GOT3 (cell line): ENCODE measurements at places on chromosomes 12 and 14.

DNA sequence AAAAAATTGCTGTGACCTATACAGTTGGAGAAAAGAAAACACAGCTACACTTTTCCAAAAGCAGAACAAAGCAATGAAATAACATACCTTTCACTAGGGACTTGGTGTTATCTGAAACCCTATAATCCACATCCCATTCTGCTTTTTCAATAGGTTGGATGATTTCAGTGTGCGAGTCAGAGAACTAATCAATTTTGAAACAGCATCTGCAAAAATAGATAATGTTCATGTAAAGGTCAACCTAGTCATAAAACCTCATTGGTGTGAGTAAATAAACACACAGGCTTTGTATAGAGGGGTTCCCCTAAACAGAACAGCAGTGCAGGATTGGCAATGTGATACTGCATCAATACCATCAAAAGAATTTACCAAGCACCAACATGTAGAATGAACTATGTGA, 173.0 kb upstream of the G2E3 start:
- no peak for DNase-seq

DNA sequence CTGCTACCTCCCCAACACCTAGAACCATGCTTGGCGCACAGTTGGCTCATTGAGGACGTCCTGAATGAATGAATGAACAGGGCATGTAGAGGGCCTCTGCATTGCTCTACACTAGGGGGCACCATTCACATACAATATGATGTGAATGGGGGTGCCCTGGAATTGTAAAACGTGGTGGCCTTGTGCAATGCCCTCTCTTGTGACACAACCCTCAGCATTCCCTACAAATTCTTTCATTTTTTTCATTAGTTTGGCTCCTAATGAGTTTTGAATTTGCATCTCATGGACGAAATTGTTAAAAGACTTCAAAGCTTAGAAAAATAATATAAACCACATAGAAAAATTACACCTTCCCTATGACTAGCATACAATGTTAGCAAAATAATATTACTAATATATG, 2.3 kb upstream of the DIO2 start:
- DNase-seq, result no peak

DNA sequence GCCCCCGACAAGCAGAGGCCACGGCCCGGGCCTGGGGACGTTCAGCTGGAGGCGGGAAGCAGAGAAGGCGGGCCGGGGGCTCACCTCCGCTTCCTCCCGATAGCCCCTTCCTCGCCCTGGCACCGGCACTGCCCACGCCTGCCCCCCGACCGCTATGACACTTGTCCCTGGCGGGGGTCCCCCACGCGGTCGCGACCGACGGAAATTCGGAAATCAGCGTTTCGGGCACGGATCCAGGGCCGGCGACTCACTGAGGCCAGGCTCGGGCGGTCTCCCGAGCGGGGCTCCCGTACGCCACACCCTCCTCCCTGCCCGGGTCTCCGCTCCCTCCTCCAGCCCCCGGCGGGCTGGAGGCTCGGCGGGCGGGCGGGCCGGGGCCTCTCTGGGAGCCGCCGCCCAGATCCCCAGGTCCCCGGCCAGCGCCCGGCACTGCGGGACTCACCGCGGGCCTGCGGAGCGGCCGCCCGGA, 581 bp downstream of the PITPNM2 start:
- no peak for DNase-seq

- no peak for DNase-seq
These were observed 21.1 kb upstream of the SCARB1 start for GRCh38 chr12:124884587-124885438.

- no peak for DNase-seq
These were observed 36.3 kb downstream of the PPP2R5C start for GRCh38 chr14:101797856-101798255.

DNA sequence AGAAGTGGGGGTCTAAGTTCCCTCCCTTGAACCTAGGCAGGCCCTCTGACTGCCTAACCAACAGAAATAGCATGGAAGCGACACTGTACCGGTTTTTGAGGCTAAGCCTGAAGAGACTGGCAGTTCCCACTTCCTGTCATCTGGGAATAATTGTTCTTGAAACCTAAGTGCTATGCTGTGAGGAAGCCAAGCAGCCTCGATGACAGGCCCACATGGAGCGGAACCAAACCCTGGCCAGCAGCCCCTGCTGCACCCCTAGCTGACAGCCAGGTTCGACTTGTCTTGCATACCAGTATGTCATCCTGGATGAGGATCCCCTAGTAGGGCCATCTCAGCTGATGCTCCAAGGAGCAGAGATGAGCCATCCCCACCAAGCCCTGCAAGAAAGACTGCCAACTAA, 6.4 kb upstream of the GPR68 start:
- DNase-seq, result no peak

DNA sequence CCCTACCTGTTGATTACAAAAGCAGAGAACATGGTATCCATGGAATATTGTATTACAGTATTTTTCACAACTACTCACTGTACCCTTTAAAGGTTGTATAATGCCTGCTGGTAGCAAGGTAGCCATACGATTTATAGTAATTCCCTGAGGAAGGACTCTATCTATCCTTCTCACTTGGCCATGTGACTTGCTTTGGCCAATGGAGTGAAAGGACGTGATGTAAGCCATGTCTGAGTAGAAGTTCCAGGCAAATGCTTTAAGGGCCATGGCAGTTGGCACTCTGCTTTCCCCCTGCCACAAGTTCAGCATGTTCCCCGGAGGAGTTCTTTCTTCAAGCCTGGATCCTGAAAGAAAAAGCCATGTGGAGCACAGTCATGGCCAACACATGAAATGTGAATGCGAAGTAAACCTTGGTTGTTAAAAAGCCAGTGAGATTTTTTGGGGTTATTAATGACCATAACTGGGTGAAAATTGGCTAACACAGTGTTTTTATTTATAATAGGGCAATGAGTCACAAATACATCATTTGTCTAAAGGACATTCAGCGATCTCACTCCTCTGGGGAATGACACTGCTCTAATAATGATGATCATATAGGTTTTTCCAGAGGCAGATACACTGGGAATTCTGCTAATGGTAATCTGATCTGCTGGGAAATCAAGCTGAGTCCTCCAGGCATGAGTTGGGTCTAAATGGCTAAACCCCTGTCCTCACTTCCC, 67.4 kb upstream of the SLC38A2 start:
- DNase-seq, result no peak

DNA sequence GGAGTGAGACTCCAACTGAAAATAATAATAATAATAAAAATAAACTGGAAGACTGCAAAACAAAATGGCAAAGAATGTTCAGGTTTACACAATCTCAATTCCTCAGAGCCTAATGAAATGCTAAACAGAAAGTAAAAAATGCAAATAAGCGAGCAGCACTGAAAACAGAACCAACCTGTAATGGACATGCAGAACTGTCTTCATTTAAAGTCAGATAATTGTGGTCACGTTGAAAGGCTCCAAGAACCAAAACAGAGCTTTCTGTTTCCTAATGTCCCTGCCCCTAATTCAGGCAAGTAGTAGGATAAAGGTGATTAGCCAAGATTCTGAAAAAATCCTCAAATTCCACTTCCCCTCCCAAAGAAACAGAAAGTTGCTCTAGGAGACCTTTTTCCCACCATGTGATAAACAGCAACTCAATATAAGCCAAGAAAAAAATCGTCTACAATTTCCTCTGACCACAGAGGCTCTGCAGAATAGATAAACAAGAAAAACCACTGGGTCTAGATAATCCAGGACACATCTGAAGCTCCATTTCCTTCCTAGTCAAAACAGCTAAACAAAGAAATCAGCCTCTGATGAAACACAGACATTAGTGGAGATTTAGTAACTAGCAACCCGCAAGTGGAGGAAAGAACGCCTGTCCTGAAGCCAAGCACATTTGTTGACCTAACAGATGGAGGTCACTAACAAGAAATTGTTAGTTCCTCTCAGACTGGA, 3.0 kb downstream of the MIS18BP1 start:
- no peak for DNase-seq

DNA sequence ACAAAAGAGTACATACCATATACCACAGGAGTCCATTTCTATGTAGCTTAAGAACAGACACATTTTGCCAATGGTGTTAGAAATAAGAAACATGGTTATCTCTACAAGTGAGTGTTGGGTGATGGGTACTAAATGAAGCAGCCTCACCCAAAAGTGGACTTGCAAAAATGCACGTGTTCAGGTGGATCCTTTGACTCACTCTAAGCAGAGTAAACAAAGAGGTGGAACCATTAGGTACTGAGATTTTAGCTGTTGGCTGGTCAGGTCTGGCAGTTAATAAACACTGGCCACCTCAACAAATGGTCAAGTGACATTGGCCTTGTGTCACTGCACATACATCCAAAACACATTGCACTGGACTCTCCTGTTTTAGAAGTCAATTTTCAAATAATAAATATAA, 27.6 kb downstream of the EVL start:
- no peak for DNase-seq

- DNase-seq, result no peak
These were observed 417.6 kb downstream of the NAV3 start for GRCh38 chr12:78248321-78248720.

DNA sequence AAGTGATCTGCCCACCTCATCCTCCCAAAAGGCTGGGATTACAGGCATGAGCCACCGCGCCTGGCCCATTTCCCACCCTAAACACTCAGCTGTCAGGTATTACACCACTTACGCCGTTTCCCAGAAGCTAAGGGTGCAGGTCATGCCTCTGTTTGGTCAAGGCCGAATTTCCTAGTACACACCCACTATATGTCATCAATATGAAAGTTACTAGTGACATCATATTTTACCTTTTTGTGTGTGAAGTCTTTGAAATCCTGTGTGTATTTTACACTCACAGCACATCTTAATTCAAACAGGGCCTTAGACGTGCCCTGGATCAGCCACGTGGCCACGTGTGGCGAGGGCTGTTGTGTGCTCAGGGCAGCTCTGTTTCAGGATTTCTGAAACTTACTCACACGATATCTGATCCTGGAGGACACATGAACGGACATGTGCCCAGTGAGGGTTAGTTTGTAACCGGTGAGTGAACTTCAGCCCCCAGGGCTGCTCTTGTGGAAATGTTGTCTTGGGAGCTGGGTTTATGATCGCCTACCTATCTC, 51.8 kb downstream of the GLT1D1 start:
- no peak for DNase-seq

- DNase-seq, result no peak
These were observed 10.9 kb upstream of the MYH7 start for GRCh38 chr14:23446291-23446851.

DNA sequence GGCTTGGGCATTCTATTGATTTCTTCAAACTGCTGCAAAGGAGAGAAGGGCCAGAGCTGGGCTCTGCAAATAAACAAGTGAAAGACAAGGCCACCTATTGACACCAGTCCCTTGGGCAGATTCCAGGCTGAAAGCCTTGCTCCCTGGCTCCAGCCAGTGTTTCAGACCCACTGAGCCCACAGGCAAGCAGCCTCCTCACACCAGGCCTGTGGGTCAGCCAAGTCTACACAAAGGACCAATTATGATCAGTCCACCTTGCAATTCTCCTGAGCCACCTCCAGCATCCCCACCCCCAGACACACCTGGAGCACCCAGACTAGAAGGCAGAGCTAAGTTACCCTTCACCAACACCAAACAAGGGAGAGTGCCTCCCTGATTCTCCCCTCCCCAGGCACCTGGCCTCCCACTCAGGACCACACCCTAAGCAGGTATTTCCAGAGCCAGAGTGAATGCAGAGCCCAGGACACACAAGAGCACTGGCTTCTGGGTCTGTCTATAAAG, 13.8 kb downstream of the ACTN1 start:
- no peak for DNase-seq

- DNase-seq, result no peak
These were observed 39.9 kb downstream of the MMAB start for GRCh38 chr12:109533487-109533740.

DNA sequence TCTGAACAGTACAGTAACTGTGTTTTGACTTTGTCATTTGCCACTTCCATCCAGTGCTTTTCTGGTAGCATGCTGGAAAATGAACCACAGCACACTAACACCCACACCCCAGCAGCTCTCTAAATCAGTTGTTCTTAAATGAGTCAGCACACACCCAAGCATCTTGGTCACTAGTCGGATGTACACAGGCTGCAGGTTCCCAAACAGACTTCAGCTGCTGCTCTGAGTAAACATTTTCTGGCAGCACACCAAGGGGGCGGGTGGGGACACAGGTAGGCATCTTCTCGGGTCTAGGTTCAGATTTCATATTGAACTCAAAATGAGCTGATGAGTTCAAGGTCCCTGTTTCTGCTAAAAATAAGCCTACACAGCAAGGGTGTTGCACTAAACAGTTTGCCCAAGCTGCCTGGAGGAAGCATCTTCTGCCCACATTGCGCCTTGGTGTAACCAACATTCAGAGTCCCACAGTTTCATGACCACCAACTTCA, 39.8 kb downstream of the IFNG start:
- DNase-seq, result no peak

DNA sequence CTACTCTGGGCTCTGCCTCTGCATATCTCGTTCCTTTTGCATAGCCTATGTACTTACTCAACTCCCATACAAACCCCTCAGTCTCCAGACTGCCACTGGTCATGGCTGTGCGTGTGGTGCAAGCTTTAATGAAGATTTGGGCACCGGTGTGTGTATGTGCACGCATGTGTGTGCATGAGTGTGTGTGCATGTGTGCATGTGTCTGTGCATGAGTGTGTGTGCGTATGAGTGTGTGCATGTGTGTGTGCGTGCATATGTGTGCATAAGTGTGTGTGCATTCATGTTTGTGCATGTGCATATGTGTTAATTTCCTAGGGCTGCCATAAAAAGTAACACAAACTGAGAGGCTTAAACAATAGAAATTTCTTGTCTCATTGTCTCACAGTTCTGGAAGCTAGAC, 17.1 kb upstream of the TBPL2 start:
- DNase-seq, result no peak

GRCh38 chr14:88303041-88303440, 20.0 kb downstream of the KCNK10 start:
- DNase-seq, result no peak

DNA sequence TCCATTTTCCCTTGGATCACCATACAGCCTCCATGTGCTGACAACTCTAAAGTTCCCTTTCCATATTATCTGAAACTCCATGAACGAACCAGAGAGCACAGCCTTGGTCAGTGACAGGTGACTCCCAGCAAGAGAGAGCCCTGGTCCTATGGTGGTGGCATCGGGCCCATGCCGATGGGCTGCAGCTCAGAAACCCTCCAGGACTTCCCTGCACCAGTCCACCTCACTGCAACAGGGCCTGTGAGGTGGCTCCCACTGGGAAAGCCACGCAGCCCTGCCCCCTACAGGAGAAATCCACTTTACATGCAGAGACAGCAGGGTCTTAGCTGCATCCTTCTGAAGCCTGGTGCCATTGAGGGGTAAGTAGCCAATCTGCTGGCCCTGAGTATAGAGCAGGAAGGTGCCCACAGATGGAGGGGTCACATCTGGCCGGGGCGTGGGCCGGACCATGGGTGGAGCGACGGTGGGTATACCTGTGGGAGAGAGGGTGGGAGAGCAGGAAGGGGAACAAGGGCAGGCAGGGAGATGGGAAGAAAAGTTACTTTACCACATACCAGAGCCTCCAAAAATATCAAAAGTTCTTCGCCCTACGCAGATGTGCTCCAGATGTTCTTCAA, 24.7 kb downstream of the RTRAF start:
- no peak for DNase-seq

DNA sequence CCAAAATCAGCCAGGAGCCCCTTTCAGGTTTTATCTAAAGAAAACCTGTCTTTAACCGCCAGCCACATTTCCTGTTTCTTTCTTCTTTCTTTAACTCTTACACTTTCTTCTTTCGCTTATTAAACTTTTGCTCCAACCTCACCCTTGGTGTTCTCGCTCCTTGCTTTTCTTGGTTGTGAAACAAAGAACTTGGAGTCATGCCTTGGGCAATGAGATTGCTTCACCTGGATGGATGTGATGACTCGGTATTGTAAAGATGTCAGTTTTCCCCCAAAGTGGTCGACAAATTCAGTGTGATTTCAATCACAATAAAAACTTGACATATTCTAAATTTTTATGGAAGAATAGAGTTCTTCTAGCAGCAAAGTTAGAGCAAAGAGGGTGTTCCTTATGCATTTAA, 16.2 kb upstream of the TCL1A start:
- DNase-seq, result no peak
